ENCODE measurements at places on chromosomes 11 and 22. TPM values are rescaled to one million over a fixed set of nuclear protein-coding genes. Genes with fewer than 3 reads are reported as not detected.

GRCh38 chr11:63560506-63561180 is 2.5 kb downstream of the PLAAT2 start:
- ATAC-seq, result peak; percentile 39

DNA sequence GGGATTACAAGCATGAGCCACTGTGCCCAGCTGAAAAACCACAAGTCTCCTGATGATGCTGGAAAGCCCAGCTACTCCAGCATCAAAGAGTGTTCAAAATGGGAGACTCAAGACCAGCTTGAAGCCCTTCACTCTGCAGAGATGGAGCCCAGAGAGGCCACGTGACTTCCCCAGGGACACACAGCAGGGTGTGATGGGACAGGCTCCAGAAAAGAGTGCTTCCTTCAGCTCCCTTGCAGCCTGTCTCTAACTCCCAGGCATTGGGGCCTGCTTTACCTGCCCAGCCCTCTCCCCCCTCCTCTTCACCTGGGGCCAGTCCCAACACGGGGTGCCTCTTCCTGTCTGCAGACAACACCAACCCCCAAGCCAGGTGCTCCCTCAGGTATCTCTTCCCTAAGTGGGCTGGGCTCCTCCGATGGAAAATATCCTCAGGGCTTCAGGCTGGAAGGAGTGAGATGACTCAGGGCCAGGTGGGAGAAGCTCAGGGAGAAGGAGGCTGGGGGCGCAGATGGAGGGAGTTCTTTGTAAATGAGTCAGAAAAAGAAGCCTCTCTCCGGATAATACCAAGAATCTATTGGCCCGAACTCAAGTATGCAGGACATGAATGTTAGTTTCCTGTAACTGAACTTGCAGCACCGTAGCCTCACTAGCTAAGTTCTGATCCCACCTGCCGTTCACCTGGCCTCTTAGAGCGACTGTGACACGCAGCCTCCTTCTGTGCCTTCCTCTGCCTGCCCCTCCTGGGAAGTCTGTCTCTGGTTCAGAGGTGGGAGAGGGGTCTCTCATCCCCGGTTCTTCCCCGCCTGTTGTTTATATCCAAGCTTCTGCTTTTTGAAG is 326.6 kb downstream of the MN1 start:
- peak; percentile 50 for ATAC-seq

GRCh38 chr11:109267293-109268095 is 154.5 kb upstream of the C11orf87 start:
- peak; percentile 96 for ATAC-seq

DNA sequence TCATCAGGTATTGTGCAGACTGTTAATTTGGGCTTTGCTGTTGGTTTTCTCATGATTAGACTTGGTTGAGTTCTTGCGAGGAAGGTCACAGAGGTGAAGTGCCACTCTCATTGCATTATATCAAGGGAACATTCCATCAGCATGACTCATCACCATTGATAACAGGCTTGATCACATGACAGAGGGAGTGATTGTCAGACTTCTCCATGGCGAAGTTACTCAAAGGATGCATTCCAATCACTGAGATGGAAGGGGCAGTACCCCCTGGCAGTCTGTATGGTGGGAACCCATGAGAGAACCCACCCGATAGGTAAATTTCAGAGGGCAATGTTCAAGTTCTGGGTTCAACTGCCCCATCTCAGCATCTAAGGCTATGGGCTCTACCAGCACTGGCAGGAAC is 19.4 kb upstream of the P2RY2 start:
- ATAC-seq, result no peak

DNA sequence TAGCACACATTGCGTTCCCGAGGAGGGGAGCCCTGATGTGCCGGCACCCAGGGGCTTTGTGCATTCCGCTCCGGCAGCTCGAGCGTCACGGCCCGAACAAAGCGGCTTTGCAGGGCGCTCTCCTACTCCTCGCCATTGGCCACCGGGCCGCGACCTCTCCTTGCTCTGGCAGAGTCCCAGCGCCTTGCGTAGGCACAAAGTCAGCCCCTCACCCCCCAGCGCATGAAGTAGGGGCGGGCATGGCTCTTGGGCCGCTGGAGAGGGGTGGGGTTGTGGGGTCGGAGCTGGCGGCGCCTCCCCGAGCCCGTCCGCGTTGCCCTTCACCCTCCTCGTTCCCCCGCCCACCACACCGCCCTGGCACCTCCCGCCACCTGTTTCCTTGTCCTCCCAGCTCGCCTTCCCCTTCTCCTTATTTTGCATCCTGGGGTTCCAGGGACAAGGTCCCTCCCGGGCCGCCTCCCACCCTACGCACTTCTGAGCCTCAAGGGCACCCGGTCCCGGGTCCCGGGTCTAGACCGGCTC is 753 bp upstream of the PPARA start:
- peak; percentile 26 for ATAC-seq

DNA sequence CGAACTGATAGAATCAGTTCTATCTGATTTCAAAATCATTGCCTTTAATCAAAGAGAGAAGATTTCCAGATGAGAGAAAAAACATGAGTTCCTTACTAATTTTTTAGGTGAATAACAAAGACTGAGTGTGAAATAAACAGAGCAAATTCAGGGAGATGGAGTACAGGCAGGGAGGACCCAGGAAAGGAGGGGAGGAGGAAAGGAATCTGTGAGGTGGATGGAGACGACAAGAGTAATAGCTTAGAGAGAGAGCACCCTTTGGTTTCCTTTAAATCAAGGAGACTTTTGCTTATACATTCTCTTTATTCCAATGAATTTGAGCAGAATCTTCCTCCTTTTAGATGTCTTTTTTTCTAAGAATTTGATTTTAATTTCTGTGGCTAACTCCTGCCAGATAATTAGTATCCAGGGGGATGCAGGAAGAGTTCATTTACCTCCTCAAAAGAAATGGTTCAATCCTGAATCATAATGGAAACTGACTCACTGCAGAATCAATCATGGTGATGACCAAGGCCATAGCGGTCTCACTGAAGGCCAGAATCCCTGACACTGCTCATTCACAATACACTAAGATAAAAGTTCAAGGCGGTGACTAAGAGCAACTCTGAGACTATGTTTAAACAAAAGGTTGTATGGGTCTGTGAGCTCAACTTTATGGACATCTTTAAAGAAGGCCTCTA is 234.0 kb upstream of the ZC3H12C start:
- no peak for ATAC-seq

DNA sequence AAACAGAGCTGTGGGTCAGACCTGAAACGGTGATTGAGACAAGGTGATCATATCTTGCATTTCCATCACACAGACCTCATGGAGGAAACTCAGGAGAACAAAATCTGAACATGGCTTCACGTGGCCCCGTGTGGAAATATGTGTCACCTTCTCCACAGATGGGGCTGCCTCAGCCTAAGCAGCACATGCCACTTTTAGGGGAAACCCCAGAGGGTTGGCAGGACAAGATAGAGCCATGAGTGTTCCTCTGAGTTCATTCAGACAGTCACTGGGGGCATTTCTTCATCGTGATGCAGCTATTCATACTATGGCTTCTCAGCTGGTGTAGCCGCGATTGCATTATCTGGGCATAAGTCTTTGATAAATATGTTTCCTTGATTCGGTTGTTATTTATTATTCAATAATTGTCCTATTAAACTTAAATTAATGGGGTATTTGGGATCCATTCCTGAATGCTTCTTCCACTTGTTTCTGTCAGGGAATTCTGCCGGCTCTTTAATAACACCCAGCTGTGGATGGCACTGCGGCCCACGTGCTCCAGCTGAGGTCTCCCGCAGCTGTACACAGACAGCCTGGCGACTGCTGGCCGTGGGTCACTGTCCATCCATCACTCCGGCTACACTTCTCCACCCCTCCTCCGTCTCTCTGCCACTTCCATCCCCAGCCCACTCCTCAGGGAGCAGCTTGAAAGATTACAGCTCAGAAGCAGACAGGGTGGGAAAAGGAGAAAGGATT is 485.1 kb downstream of the OPCML start:
- no peak for ATAC-seq

- no peak for ATAC-seq
Measured at GRCh38 chr11:70491696-70492472, 93.6 kb downstream of the CTTN start.

- ATAC-seq, result peak; percentile 83
Measured at GRCh38 chr11:113474362-113475159, 637 bp downstream of the DRD2 start.

DNA sequence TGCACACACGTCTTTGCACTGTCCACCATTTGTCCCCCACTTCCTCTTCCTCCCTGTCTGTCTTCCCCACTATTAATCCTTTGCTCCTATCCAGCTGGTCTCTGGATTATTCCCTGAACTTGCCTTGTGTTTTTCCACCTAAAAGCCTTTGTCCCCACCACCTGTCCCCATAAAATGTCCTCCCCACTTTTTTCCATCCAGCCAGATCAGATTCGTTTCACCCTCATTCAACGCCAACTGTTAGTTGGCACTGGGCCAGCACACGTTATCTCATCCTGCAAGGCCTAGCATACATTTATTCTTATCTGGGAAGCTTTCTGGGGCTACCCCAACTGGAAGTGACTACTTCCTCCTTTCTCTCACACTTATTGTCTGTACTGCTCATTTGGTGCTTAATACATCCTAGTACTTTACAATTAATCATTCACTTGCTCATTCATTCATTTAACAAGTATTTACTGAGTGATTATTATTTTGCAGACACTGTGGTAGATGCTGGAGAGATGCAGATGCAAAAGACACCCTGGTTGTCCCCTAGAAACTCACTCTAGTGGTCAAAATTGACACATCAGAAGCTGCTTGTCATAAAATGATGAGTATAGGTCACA is 96.2 kb downstream of the RASSF10 start:
- peak; percentile 29 for ATAC-seq

GRCh38 chr11:113847111-113847510 is 28.3 kb downstream of the USP28 start:
- ATAC-seq, result no peak

DNA sequence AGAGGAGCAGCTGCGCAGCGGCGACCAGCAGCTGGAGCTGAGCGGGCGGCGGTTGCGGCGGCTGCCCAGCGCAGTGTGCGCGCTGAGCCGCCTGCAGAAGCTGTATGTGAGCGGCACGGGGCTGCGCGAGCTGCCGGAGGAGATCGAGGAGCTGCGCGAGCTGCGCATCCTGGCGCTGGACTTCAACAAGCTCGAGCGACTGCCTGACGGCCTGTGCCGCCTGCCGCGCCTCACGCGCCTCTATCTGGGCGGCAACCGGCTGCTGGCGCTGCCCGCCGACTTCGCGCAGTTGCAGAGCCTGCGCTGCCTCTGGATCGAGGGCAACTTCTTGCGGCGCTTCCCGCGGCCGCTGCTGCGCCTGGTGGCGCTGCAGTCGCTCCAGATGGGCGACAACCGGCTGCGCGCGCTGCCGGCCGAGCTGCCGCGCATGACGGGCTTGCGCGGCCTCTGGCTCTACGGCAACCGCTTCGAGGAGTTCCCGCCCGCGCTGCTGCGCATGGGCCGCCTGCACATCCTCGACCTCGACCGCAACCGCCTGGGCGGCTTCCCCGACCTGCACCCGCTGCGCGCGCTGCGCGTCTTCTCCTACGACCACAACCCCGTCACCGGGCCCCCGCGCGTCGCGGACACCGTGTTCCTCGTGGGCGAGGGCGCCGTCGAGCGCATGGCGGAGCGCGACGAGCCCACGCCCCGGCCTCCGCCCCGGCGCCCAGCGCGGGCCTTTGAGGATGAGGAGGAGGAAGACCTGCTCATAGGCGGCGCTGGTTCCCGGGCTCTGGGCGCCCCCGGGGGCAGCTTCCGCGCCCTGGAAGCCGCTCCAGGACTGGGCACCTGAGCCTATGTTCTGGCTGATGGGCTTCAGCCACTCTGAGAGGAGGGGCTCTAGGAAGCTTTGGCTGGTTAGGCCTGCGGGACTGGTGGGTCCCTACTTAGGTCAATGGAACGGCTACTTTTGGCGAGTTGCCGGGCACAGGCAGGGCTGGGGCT is 787 bp downstream of the LRRC10B start:
- peak; percentile 86 for ATAC-seq

- peak; percentile 71 for ATAC-seq
Measured at GRCh38 chr11:108115500-108116140, 5.7 kb upstream of the ACAT1 start.

GRCh38 chr11:29490938-29491337 is 525.9 kb downstream of the KCNA4 start:
- no peak for ATAC-seq

GRCh38 chr11:77300695-77301094 is 791 bp downstream of the GDPD4 start:
- ATAC-seq, result no peak

- ATAC-seq, result no peak
Measured at GRCh38 chr11:86097980-86098379, 29.1 kb upstream of the PICALM start.

DNA sequence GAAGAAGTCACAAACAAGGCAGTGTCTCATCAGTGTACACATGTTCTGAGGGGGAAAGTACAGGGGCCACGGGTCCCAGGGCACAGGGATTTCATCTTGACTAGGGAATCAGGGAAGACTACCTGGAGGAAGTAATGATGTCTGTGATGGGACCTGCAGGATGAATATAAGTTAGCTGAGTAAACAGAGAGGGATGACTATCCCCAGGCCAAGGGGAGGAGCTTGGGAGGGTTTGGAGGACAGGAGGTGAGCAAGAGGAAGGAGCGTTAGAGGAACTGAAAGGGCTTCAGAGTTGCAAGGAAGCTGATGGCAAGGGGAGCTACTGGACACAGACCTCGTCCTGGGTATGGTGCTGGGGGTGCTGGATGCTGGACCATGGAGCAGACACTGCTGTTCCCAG is 56.4 kb downstream of the TRAF6 start:
- ATAC-seq, result peak; percentile 65

GRCh38 chr11:57834852-57835251 is 73.2 kb downstream of the CTNND1 start:
- no peak for ATAC-seq

GRCh38 chr11:63909591-63910506 is 7.1 kb downstream of the RCOR2 start:
- ATAC-seq, result peak; percentile 7

GRCh38 chr11:27397624-27398399 is 34.8 kb upstream of the CCDC34 start:
- peak; percentile 39 for ATAC-seq

DNA sequence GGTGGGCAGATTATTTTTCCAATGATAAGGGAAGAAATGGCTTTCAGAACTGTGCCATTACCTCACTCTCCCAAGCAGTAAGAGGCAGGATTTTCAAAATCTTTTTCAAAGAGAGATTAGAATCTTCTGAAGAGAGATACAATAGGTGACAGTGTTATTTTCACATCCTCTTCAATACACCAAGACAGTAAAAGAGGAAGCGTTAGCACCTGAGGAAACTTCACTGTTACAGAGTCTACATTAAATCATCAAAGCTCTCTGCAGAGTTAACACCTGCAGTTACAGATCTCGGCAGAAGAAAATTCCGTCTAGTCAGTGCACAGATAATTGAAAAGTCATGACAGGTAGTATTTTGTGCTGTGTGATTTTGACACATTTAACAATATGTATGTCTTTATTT is 144.9 kb downstream of the PGR start:
- no peak for ATAC-seq

GRCh38 chr11:59899532-59899931 is 20.9 kb downstream of the OOSP3 start:
- no peak for ATAC-seq

- ATAC-seq, result no peak
Measured at GRCh38 chr11:83014951-83015350, 56.7 kb downstream of the RAB30 start.

Gene APIP
- 13.2 TPM for total RNA-seq

Gene EMID1
- total RNA-seq, result 0.84 TPM

Gene ALDH3B2
- total RNA-seq, result 206 TPM

Gene USP28
- 15.3 TPM for total RNA-seq

Gene C11orf87
- total RNA-seq, result 0.12 TPM

Data from esophagus mucosa (tissue), 1 donor.